Activated CD4-positive, alpha-beta T cell treated with anti-CD3 and anti-CD28 coated beads, Interleukin-2, amount 10 ng/mL, durations not matched to agents 24 days and 14 days (primary cell): ENCODE measurements at places on chromosomes 1 and 21.

DNA sequence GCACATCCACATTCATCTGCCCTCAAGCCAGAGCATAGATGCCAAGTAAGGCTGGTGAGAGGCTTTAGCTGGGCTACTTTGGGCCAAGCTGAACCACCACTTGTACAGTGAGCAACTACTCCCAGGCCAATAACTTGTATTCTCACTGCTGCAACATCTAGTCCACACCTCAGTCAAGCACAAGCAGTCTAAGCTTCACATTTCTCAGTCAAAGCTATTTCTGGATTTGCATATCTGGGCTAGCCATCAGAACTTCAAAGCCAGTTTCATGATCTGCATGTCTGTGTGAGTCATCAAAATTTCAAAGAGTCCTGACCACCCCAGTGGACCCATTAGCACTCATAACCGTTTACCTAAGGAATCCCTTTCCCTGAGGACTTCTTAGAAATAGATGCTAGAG lies 77.7 kb upstream of the DIRAS3 start:
- no peak for DNase-seq

- DNase-seq = no peak
Measured at GRCh38 chr1:18373151-18373550, 107.6 kb upstream of the KLHDC7A start.

DNA sequence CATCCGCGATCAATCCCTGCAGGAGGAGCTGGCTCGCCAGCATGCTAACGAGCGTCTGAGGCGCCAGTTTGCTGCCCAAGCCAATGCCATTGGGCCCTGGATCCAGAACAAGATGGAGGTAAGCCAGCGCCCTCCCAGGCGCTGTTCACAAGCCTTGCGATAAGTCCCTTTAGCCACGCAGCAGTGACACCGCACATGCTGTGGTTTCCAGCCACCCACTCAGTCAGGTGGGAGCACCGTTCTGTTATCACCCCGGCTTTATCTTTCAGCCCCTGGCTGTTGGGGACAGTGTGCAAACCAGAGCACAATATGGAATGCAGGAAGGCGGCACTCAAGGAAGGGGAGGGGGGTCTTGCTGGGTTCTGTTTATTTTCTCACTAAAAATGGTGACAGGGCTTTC lies 41.1 kb upstream of the MTR start:
- no peak for DNase-seq

GRCh38 chr1:211267204-211267857 lies 8.2 kb downstream of the RCOR3 start:
- DNase-seq = no peak

- no peak for DNase-seq
Measured at GRCh38 chr1:219090607-219091006, 83.1 kb upstream of the LYPLAL1 start.

GRCh38 chr1:75908717-75909152 lies 23.5 kb downstream of the ASB17 start:
- DNase-seq = no peak

GRCh38 chr1:227215863-227216510 lies 102.3 kb downstream of the CDC42BPA start:
- DNase-seq = no peak

DNA sequence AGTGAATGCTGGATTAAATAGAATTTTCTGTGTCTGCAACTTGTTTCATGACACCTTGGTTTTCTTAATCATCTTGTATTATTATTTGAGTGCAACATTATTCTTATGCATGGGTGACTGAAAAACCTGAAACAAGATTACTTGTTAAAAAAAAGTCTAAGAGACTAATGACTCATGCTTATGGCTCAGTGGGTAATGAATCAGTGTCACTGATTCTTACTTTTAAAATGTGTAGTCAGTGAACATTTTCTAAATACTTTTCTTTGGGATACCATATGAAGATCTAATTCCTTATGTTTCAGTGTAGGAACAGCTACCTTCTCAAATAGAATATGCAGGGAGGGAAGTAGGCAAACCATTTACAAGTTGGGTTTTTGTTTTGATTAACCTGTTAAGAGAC lies 65.5 kb downstream of the PRKAA2 start:
- DNase-seq = no peak

GRCh38 chr1:219359126-219359525 lies 185.4 kb downstream of the LYPLAL1 start:
- DNase-seq = no peak

GRCh38 chr1:203321273-203322052 lies 16.1 kb downstream of the BTG2 start:
- no peak for DNase-seq
